ENCODE measurements at places on chromosomes 5 and 9. TPM values are rescaled to one million over a fixed set of nuclear protein-coding genes. Genes with fewer than 3 reads are reported as not detected.

FIBCD1 gene
- total RNA-seq = not detected

ARHGEF28 gene
- total RNA-seq = not detected

PRRT1B gene
- not detected for total RNA-seq

CAAP1 gene
- total RNA-seq = 10.5 TPM

PCSK1 gene
- not detected for total RNA-seq

SH3TC2 gene
- total RNA-seq = not detected

PDCD1LG2 gene
- total RNA-seq = 0.19 TPM

UBE2QL1 gene
- total RNA-seq = not detected

- no peak for DNase-seq
Measured at GRCh38 chr5:65812648-65813047, 90.6 kb downstream of the NLN start.

DNA sequence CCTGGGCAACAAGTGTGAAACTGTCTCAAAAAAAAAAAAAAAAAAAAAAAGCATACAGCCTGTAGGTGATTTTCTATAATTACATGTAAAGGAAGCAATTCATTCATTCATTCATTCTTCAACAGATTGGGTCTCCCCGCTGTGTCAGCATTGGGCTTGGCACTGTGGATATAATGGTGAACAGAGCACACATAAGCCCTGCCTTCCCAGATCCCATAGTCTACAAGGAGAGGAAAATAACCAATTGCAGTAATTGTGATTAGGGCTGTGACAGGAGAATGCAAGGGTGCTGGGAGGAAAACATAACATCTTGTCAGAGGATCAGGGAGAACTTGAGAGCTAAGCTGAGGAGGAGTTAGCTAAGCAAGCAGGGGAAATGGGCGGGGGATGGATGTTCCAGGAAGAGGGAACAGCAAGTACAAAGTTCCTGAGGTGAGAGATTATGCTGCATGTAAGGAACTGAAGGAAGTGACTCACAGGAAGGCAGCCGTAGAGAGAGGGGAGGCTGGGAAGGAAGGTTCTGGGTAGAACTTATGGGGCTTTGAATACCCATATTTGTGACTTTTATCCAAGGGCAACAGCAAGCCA lies 24.0 kb upstream of the KLF9 start:
- DNase-seq = no peak

DNA sequence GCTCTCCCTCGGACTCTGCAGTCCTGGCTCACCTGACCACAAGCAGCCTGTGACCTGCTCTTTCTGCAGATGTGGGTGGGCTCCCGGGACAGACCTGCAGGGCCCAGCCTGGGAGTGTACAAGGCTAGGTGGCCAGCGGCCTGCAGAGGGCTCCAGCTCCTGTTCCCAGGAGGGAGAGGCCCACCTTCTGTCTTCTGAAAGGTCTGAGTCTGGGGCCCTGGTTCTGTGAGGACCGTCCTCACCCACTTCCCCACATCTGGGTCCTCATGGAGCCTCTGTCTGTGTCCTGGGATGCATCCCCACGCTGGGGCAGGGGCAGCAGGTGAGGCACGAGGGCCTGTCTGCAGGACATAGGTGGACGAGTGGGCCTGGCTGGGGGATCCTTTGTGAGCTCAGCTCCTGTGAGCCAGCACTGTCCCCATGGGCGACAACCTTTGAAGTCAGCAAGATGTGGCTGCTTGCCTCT lies 43.7 kb downstream of the PHF2 start:
- no peak for DNase-seq

DNA sequence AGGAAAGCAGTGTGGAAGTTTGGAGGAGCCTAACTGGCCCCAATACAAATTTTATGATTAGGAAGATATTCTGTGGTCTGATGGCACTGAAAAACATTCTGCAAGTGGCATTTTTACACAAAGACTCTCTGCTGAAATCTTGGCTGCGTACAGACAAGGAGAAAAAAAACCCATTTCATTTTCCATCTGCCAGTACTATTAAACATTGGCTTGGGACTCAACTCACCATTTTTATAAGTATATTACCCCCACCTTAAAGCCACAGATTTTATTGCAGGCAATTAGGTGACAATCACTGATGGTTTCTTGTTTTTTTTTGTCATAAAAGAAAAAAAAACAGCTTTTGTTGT lies 206.9 kb downstream of the PTTG1 start:
- DNase-seq = no peak

- no peak for DNase-seq
Measured at GRCh38 chr9:35116539-35116897, 856 bp upstream of the ATOSB start.

- DNase-seq = peak; percentile 61
Measured at GRCh38 chr5:35777358-35778087, 79.2 kb upstream of the IL7R start.

GRCh38 chr5:174455301-174455700 lies 269.1 kb upstream of the MSX2 start:
- DNase-seq = no peak

- DNase-seq = no peak
Measured at GRCh38 chr9:21018177-21018576, 13.3 kb downstream of the HACD4 start.

GRCh38 chr9:132144708-132145365 lies 17.0 kb upstream of the NTNG2 start:
- peak; percentile 27 for DNase-seq

- no peak for DNase-seq
Measured at GRCh38 chr9:37373621-37374020, 48.9 kb upstream of the GRHPR start.

- DNase-seq = no peak
Measured at GRCh38 chr5:151663617-151664293, 23.0 kb downstream of the SPARC start.

DNA sequence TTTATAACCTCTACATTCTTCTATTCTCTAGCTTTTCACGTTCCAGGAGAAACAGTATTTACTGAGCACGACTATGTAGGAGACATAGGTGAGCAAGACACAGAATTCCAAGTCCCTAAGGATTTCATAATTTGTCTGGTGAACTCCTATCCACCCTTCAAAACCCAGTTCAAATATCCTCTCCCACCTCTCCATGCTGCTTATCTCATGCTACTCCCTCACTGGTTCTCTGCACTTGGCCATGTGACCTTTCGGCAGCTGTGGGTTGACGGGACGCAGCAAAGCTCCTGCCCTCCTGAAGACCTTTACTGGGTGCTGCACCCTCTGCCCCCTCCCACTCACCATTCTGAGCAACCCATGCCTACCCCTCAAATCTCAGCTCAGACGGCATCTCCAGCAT lies 173.2 kb downstream of the RGS3 start:
- DNase-seq = peak; percentile 16

- no peak for DNase-seq
Measured at GRCh38 chr5:78666041-78666444, 17.5 kb upstream of the LHFPL2 start.

- DNase-seq = no peak
Measured at GRCh38 chr5:76870046-76870445, 20.2 kb downstream of the S100Z start.
